Sigmoid colon (tissue), 7 donors: ENCODE measurements at places on chromosomes 5 and 9. TPM values are rescaled to one million over a fixed set of nuclear protein-coding genes. Genes with fewer than 3 reads are reported as not detected.

The CA9 gene
- not detected for total RNA-seq

The PCDHA6 gene
- total RNA-seq = 2.2 TPM

The SOWAHA gene
- 0.36 TPM for total RNA-seq

The GBA2 gene
- 45.9 TPM for total RNA-seq

The CBY3 gene
- not detected for total RNA-seq

The PKD2L2 gene
- 0.36 TPM for total RNA-seq

The CAST gene
- total RNA-seq = 249 TPM

The DDX41 gene
- 47.8 TPM for total RNA-seq

DNA sequence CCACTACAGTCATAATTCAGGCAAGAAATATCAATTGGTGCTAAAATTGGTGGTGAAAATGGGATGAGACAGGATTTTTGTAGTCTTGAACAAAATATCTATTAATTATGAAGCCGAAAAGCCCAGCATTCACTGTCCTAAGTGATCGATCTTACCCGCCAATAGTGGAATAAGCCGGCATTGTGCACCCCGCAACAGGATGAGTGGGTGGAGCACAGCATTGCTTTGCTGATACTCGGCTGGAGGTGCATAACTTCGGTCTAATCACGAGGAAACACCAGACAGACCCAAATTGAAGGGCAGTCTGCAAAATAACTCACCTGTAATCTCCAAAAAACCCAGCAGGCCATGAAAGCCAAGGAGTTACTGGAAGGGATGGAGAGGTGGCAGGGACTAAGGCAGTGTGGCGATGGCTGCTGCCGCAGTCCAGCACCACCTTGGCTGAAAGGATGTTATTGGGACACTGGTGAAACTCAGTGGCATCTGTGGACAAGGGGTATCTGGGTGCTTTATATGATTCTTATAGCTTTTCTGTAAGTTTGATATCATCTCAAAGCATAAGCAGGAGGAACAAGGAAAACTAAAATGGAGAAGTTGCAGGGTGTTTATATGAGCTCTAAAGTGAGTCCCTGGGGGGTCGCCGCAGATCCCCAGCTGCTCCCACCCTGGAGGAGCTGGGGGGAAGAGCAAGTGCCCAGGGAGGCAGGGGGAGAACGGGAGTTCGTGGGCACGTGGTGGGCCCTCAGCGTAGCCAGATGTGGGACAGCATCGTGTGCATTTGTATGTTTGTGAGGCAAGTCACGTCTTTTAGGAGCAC lies 45.2 kb downstream of the AHRR start:
- no peak for DNase-seq

DNA sequence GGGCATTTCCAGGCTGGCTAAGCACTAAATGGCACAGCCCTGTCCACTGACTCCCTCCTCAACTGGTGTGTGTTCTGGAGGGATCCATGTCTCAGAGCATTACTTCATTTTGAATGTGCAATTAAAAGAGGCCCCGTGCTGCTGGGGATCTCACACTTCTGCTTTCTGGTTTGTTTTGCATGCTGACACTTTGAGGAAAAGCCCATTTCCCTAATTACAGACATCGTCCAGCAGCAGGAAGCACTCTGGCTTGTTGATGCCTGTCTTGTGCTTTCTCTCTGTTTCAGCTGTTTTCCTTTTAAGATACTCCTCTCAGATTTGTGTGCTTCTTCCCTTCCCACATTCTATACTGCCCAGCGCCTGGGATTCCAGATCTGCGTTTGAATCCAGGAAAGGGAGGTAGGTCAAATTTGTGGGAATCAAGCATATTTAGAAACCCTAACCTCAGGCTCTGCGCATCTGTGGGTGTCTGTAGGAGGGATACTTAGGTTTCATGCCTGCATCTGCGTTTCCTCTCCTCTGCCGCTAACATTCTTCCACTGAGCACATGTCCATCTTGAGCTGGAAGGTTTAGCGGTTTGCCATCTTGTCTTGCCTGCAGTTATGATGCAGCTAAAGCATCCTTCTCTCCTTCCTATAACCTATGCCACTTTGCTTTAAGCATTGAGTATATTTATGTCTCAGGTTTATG lies 25.7 kb downstream of the SYK start:
- no peak for DNase-seq

DNA sequence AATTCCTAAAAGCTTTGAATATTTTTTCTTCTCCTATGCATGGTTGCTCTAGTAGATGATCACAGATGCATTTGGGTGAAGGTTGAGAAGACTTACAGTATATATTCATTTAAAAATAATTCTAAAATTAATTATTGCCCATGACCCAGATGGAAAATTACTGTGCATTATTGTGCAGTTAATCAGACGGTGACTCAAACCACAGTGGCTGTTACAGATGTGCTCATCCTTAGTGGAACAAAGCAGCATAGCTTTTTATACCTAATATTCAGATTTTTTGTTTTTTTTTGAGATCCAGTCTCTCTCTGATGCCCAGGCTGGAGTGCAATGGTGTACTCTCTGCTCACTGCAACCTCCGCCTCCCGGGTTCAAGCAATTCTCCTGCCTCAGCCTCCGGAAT lies 10.7 kb downstream of the OR2V1 start:
- DNase-seq = no peak

DNA sequence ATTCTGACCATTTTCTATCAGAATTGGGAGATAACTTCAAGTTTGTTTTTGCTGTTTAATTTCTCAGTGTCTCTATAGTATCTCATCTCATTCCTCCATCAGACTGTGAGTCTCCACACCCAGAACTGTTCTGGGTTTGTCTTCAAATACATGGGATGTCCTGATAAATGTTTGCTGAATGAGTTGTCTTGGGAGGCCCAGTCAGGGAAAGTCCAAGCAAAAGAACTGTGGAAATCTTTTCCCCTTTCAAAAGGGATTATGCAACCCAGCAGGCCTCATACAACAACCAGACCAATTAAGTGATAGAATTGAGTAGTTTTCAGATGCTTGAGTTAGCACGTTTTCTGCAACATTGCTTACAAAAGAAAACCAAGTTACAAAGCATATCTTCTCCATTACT lies 324.4 kb downstream of the BRINP1 start:
- no peak for DNase-seq

DNA sequence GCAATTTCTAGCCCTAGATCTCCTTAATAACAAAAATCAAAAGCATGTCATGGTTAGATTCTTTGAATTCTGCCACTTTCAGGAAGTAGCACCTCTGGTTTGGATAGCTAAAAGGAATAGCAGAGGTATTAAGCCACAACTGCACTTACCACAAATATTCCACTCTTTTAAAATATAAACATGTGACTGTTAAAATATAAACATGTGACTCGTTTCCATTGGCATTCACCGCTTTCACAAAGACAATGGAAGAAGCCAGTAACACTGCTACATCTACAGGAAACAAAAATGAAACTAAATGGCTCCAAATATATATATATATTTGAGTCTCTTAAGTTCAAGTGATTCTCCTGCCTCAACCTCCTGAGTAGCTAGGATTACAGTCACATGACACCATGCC lies 222.9 kb downstream of the ARL15 start:
- no peak for DNase-seq

DNA sequence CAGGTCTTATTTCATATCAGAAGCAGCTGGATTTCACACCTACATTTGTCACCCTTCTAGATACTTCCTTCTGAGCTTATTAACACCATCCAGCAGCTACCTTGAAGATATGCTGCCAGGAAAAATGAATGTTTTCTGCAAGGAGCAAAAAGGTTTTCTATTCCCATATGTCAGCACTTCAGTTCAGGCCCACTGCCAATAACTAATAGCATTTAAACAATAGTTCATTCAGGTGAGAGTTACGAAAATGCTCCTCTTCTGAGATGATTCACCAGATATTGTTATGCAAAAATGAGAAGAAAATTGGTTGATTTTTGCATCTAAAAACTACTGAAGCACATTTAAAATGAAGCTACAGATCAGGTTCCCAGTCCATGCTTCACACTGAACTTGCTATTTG lies 56.4 kb upstream of the ISL1 start:
- DNase-seq = no peak

DNA sequence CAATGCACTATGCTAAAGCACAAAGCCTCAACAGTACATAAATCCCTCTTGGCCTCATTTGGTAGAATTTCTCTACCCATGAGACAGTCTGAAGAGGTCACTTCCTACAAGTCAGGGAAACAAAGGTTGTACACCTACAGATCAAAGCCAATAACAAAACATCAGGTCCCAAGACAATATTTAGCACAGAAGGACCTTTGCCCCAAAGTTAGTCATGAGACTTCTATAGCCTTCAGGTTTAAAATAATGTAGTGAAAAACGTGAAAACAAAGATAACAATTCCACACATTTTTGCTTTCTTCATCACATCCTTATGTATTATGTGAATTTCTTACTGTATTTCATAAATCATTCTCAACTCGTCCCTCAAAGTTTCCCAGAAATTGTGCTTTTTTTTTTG lies 15.8 kb downstream of the AFF4 start:
- DNase-seq = no peak

DNA sequence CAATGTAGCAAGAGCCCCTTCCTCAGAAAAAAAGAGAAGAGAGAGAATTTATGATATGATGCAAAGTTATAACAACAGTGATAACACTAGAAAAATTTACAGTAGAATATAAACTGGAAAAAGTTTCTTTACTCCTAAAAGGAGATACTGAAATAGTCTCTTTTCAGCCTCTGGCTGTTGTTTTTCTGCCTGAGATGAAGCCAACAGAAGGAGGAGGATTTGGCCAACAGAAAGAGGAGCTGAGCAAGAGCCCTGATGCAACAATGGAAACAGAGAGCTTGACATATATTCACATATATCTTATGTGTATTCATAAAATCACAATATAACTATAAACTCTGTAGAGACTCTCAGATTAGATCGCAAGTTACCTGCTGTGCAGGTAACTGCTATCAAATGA lies 109.1 kb downstream of the INIP start:
- DNase-seq = no peak

- DNase-seq = peak; percentile 32
Measured at GRCh38 chr5:135211083-135211790, 177.2 kb upstream of the PITX1 start.

GRCh38 chr5:122507581-122507980 lies 195.5 kb downstream of the SNCAIP start:
- DNase-seq = no peak

DNA sequence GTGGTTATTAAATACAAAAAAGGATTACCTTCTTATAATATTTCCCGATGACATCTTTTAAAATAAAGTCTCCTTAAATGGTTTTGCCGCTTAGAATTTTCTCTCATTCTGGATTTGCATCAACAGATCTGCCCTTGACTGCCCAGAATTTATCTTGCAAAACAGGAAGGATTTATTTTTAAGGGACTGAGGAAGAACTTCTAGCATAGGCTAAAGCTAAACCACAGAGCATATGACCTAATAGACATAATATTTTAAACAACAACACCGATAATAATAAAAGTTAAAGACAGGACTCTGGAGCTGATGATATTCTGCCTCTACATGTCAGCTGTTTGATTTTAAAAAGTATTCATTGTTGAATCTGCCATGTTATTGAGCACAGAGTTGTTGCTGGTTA lies 145.3 kb upstream of the ADCY2 start:
- no peak for DNase-seq

DNA sequence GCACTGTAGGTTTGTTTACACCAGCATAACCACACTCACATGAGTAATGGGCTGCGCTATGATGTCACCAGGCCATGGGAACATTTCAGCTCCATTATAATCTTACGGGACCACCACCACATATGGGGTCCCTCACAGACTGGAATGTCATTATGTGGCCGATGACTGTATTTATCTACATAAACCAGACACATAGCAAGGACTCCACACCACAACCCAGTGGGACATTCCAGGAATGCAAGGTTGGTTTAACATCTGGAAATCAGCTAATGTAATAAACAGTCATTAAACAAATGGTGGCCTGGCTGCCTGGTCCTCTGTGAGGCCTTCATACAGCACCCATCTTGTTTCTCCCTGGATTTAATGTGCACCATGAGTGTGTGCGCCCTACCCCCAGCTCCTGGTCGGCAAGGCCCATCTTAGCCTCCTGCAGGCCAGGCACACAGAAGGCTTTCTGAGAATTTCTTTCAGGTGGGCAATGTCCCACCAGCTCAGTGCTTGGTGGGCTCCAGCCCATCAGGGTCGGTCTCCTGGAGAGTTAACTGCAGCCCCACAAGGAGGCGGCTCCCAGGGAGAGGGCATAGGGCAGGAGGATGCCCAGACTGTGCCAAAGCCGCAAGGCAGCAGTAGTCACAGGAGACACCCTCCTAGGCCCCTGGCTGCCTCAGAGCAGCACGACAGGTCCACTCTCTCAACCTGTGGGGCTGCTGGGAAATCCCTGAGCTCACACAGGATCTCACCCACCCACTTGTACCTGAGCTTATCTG lies 35.9 kb upstream of the SARDH start:
- DNase-seq = no peak

GRCh38 chr5:93777620-93778019 lies 36.2 kb upstream of the POU5F2 start:
- no peak for DNase-seq

DNA sequence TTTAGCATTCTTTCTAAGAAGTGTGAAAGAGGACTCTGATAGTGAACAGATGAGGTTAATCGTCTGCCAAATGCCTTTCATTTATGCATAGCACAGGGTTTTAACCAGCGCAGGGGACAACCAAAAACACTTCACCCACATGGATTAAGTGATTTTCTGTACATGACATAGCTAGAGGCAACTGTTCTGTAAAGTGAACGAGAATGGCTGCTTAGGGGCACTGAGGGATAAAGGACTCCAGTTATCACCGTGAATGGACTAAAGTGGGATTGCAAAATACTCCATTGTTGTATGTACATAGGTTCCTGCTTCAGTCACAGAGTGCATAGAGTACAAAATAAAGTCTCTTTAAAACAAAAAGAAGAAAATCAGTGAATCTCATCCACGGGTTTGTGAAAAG lies 456.8 kb downstream of the DMAC1 start:
- no peak for DNase-seq

GRCh38 chr5:140118302-140118936 lies 4.5 kb downstream of the PURA start:
- DNase-seq = no peak

- no peak for DNase-seq
Measured at GRCh38 chr9:29312327-29312726, 1739.0 kb upstream of the C9orf72 start.

GRCh38 chr5:98292496-98292895 lies 481.0 kb upstream of the RGMB start:
- DNase-seq = no peak

- no peak for DNase-seq
Measured at GRCh38 chr9:125233678-125234077, 7.5 kb downstream of the HSPA5 start.

- DNase-seq = no peak
Measured at GRCh38 chr5:104913841-104914281, 1351.3 kb upstream of the NUDT12 start.
